Activated CD4-positive, alpha-beta T cell treated with anti-CD3 and anti-CD28 coated beads, Interleukin-2, amount 50 U/mL, for 24 hours (primary cell): ENCODE measurements at places on chromosomes 4 and X.

DNA sequence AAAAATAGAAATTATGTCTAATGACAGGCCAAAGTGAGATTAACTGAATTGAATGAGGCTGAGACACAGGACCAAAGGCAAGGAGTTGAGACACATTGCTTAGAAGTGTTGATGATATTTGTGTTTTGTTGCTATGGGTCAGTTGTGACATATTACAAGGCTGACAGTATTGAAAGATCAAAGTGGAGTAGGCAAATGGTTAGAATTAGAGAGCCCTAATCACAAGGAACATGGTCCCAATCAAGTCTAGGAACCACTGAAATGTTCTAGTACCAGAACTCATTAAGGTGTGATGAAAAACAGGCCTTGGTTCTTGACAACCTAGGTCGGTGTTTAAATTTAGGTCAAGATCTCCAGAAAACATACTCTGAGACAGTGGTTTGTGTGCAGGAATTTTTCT lies 896.3 kb upstream of the HS3ST1 start:
- DNase-seq = no peak

- no peak for DNase-seq
Observed at GRCh38 chr4:68256284-68256683, 10.8 kb upstream of the TMPRSS11B start.

DNA sequence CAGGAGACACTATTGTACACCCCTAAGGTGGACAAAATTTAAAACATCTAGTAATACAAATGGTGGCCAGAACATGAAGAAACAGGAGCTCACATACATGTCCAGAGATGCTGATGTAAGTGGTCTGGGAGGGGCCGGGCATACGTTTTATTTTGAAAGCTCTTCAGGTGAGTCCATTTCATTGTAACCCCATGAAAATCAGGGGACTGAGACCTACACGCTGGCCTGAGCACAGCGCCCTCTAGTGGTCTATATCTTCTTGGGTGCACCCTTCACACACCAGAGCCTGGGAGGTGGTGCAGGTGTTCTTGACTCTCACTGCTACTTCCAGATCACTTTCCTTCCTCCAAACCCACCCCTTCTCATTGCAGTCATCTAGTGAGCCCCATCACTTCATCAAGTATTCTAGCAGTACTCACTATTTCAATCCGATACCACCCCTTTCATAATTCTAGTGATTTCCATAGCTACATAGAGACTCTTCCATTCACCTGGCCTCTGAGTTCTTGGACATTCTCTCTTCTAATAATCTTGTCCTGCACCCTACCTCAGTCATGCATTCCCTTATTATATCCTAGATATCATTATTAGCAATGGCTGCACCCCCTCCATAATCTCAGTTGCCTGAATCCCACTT lies 4.3 kb upstream of the TLR6 start:
- peak; percentile 50 for DNase-seq

GRCh38 chrX:150569155-150569477 lies 695 bp downstream of the MTM1 start:
- peak; percentile 23 for DNase-seq

- DNase-seq = no peak
Observed at GRCh38 chrX:70124678-70125077, 8.6 kb upstream of the IGBP1 start.

- DNase-seq = no peak
Observed at GRCh38 chr4:56791316-56791715, 30.2 kb downstream of the SPINK2 start.

GRCh38 chrX:70592091-70592490 lies 147.5 kb downstream of the DLG3 start:
- DNase-seq = no peak

GRCh38 chr4:89136525-89136924 lies 25.2 kb downstream of the TIGD2 start:
- no peak for DNase-seq

- DNase-seq = no peak
Observed at GRCh38 chrX:120468071-120468470, 1.0 kb downstream of the LAMP2 start.

DNA sequence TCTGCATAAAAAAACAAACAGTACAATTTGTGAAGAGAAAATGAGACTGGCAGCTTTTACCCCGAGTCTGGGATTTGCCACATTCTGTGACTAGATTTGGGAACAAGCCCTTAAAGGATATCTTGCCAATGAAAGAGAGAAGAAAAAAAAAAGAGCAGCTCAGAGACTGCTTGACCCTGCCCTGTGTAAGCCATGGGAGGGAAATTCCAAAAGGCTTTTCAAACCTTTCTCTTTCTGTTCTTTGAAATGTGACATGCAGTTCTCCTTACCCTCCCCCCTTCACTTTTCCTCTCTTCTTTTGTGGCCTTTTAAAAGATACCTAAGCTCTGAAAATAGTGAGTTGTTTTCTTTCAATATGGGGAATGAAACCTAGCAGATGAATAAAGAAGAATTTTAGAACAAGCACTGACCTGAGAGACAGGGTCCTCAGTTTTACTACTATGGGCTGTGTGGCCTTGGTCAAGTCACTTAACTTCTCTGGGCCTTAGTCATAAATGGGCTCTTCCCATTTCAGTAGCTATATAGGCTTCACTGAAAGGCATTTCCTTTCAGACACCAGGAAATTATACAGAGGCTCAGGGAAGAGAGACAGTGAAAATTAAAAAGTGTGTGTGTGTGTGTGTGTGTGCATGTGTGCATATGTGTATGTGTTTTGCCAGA lies 5.1 kb downstream of the CCDC160 start:
- DNase-seq = no peak

- DNase-seq = no peak
Observed at GRCh38 chrX:46929439-46930261, 17.4 kb downstream of the JADE3 start.

- DNase-seq = no peak
Observed at GRCh38 chrX:107880054-107880610, 54.5 kb downstream of the MID2 start.

DNA sequence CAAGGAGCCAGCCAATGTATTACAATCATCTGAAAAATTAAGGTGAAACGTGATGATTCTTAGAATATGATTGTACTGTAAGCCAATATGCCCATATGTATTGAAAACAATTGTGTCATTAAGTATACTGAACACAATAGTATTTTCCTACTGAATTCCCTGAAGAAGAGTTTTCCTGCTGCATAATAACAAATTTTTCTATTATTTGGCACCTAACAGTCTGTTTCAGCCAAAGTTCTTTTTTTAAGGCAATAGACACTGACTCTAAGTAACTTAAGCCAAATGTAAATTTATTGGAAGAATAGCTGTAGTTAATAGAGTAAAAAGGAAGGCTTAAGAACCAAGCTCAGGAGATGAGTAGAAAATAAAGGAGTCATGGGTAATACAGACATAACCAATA lies 220.6 kb downstream of the PPP4R3C start:
- no peak for DNase-seq

DNA sequence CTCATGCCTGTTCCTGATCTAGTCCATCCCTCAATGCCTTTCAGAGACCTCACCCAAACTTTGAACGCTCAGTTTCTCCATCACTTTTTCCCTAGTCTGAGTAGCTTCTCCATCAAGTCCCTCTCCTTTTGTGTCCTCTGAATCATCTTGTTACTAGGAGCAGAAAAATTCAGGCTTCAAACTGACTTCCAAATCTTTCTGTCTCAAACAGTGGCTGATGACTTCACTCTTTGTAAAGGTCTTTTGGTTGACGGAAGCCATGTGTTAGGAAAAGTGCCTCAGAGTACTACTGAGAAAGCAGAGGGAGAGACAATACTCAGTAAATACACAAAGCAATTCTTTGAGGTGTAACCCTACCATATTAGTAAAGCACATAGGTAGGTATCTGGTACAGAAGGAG lies 65.7 kb upstream of the CAMK2D start:
- no peak for DNase-seq

GRCh38 chr4:75948822-75949444 lies 8.1 kb upstream of the NAAA start:
- no peak for DNase-seq

GRCh38 chr4:146105464-146105863 lies 70.1 kb upstream of the LSM6 start:
- DNase-seq = no peak
